ENCODE measurements at places on chromosomes 3 and 15.

DNA sequence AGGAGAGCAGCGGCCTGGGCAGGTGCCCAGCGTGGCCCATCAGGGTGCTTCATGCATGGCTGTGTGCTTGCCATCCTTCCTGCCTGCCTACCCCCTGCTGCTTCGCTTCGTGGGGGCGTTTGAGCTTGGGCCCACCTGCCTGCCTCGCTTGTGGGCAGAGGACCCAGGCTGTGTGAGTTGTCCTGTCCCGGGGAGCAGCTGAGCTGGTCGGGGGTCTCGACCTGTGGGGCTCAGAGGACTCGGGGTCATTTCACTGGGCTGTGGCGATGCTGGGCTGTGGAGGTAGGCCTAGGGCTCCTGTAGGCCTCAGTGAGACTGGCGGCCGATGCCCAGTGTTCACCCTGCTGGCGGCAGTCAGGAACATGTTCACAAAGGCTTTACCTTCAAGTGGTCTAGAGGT is 12.1 kb upstream of the STAB1 start:
- no peak for DNase-seq

- DNase-seq = no peak
Measured at GRCh38 chr3:18300916-18301315, 124.2 kb downstream of the SATB1 start.

DNA sequence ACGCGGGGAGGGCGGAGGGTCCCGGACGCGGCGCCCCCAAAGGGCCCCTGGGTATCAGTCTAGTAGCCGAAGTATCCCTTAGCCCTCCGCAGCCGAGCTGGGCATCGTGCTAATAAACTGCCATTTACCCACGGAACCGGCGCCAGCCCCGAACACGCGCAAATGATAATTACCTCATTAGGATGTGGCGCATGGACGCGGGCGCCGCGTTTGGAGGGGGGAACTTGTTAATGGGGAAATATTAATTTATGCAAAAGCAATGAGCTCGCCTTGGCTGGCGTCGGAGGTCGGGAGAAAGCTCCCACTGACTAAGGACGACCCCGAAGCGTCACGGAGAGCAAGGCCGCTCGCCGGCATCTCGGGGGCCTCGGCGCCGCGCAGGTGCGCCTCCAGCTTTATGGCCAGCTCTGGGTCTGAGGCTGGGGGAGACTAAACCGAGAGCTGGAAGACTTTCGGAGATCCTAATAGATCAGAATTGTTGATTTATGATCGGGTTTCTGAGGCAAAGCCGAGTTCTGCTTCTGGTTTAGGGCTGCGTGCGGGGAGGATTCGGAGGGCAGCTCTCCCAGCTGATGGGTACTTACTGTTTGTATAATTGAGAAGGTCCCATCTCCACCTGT is 474 bp upstream of the FEZF2 start:
- no peak for DNase-seq

- DNase-seq = no peak
Measured at GRCh38 chr3:48187579-48188265, 495 bp downstream of the CDC25A start.

- no peak for DNase-seq
Measured at GRCh38 chr3:29614954-29615353, 334.1 kb downstream of the RBMS3 start.

GRCh38 chr3:37074178-37074577 is 80.9 kb downstream of the MLH1 start:
- no peak for DNase-seq

GRCh38 chr3:195739561-195740111 is 18.9 kb downstream of the MUC20 start:
- DNase-seq = no peak

DNA sequence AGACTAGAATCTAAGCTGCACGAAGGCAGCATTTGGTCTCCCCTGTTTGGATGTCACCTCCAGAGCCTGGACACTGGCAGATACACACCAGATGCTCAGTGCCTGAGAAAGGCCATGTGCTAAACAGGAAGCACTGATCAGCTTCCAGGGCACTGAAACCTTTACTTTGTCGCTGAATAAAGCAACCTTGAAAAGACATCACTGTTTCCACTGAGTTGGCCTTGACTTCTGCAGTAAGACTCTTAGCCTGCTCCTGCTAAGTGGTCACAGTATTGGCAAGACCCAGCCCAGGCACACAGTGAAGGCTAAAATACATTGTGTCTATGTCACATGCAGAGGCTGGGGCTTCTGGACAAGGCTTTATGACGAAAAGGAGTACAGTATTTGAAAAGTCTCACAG is 104.3 kb upstream of the ICE2 start:
- DNase-seq = no peak

- DNase-seq = no peak
Measured at GRCh38 chr3:35422101-35422500, 217.2 kb upstream of the ARPP21 start.

DNA sequence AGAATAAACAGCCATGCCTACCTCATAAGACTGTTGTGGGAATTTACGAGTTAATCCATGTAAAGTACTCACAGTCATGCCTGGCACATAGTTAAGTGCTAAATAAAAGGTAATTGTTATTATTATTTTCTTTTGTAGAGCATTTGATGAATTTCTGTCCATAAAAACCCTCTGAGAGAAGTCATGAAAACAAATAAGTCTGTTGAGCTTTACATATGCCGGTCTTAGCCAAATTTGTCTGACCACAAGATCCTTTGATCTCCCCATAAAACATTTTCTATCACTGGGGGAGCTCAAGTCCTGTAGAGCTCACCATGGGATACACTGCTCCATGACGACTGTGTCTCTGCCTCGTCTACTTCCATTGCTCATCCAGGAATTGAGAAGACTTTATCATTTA is 114.0 kb downstream of the MAGI1 start:
- DNase-seq = no peak

GRCh38 chr3:68706536-68706935 is 225.8 kb downstream of the TAFA4 start:
- no peak for DNase-seq

DNA sequence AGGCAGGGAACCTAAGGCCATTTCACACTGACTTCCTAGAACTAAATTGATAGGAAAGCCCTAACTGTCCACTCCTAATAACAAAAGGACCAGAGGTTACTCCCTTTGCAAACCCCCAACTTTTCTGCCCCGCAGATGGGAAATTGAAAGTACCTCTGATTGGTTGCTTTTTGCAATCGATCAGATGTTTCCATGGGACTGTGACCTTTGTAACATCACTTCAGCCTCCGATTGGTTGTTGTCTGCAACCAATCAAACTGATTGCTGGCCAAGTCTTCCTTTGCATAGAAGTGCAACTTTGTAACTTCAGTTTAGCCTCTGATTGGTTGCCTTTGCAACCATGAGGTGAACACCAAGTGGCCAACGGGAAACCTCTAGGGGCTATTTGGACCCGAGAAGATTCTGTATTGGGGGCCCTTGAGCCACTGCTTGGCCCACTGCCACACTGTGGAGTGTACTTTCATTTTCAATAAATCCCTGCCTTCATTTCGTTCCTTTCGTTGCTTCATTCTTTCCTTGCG is 11.3 kb upstream of the KNL1 start:
- no peak for DNase-seq

DNA sequence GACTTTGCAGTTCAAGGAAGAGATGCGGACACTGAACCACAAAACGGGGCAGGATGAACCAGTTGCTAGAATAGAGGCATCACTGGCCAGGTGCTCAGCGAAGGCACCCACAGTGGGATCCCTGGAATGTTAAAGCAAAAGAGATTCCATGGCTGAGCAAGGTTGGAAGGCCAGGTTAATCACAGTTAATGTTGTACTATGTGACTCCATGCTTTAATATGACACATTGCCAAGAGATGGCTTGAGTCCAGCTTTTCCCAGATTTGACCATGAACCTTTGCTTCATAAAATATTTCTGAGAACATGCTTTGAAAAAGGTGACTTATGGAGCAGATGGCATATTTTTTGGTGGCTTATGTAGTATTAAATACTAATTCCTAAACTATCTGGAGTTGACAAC is 76.2 kb upstream of the CMTM7 start:
- DNase-seq = no peak

GRCh38 chr15:27087651-27088583 is 116.9 kb downstream of the GABRG3 start:
- DNase-seq = no peak

GRCh38 chr15:79451361-79451999 is 19.3 kb downstream of the MINAR1 start:
- no peak for DNase-seq

GRCh38 chr3:149356630-149357029 is 20.8 kb downstream of the TM4SF1 start:
- no peak for DNase-seq

- DNase-seq = no peak
Measured at GRCh38 chr3:12681943-12682390, 18.1 kb upstream of the RAF1 start.

- no peak for DNase-seq
Measured at GRCh38 chr3:143155756-143156155, 36.2 kb downstream of the CHST2 start.

DNA sequence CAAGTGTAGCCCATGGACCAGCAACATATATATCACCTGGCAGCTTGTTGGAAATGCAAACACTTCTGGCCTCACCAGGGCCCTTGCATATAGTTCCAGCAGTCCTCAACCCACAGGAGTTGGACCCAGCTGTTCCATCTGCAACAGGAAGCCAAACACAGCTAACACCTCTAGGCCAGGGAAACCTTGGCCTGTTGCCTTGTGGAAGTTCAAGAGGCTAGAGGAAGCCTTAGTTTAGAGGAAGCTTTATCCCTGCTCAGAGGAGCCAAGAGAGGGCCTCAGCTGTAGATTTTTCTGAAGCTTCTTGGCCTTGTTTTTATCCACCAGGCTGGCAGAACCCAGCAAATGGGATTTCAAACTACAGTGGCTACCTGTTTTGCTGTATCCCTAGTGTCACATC is 11.4 kb downstream of the FHIT start:
- DNase-seq = no peak

DNA sequence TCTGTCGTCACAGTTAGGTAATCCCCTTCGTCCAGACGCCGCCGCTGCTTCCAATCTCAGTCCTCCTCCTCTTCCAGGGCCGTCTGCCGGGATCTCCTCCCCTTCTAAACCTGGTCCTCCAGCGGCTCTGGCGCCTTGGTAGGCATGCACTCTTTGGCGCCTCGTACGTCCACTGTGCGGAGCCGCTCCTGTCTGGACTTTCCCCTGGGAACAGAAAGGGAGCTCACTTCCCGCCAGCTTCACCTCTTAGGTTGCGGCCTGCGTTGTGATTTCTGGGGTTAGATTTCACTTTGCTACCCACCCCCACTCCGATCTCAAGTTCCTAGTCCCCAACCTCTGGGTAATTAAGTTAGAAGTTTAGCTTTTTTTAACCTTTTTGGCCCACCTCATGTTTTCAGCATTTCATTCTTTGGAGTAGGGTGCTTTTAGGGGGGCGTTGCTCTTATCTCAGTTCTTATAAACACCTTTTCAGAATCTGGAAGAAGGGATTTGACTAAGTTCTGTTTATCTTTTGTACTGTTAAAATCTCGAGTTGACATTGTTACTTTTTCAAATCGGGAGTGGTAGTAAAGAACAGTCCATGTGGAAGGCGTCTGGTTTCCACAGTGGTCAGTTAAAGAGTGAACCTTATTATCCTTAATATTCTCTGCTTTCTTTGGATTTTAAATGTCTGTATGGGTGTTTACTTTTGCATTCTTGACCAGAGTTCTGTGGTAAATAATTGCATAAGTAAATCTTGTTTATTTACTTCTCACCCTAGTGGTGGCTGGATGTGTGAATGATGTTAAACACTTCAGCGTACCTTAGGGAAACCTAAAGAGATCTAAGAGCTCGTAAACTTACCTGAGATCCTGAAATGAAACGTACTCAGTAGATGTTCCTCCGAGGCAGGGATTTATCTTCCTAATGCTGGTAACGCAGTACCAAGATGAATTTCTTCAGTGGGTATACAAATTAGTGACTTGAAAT is 611 bp downstream of the CTDSPL2 start:
- peak; percentile 8 for DNase-seq

DNA sequence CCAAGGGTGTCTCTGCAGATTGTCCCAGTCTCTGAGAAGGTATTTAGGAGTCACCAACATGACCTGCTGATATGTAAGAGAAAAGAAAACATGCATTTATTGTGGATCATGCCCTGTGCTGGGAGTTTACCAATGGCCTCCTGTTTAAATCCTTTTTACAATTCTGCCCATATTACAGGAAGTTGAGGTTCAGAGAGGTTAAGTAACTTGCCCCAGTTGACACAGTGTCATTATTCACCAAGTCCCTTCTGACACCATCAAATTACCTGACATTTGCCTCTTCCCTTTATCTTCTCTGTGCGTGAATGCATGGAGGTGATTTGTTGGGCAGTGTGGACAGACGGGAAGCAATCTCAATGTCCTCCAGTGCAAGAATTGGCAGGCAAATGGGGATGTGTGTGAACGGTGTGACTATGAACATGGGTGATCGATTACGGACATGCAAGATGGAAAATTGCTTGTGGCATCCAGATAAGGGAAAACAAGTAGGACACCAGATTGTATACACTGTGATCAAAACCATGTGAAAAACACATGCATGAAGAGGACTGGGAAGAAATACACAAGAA is 27.3 kb downstream of the ZNF710 start:
- DNase-seq = no peak

DNA sequence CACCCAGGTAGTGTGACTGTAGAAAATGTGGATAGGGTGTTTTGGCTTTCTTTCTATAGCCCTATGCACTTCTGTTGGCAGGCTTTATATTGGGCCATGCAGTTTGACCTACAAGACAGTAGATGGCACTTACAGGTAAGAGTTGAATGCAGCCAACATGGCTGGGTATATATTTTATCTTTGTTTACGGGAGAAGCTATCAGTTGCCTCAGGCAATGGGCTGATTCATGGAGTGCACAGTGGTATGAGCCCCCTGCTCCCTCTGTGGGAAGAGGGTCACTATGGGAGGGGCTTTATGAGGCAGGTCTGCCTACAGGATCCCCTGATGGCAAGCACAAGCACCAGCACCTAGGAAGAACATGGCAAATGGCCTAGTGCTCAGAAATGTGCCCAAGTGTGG is 301.2 kb upstream of the CDIN1 start:
- no peak for DNase-seq

DNA sequence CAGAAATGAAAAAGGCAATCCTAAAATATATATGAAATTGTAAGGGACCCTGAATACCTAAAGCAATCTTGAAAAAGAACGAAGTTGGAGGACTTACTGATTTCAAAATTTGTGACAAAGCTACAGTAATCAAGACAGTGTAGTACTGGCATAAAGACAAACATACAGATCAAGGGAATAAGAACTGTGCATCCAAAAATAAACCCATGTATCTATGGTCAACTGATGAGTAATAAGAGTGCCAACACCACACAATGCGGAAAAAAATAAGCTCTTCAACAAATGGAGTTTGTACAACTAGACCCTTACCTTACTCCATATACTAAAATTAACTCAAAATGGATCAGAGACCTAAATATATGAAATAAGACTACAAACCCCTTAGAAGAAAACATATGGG is 29.6 kb downstream of the GSK3B start:
- no peak for DNase-seq
